ENCODE measurements at places on chromosomes 4 and X.

DNA sequence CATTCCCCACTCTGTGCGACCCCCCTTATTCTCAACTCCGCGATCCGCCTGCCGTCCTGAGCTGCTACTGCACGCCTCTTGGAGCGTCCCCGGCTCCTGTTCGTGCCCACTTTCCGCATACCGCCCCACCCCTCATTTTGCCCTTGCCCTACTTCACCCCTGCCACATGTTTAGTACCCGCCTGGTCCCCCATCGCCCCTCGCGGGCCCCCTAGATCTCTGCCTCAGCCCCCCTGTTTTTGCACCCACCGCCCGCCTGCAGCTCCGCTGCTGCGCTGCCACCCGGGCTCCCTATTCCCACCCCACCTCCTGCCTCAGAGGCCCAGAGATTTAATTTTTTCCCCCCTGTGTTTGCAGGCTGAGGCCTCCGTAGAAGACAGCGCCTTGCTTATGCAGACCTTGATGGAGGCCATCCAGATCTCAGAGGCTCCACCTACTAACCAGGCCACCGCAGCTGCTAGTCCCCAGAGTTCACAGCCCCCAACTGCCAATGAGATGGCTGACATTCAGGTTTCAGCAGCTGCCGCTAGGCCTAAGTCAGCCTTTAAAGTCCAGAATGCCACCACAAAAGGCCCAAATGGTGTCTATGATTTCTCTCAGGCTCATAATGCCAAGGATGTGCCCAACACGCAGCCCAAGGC lies 1.4 kb downstream of the MAGED1 start:
- DNase-seq, result no peak

DNA sequence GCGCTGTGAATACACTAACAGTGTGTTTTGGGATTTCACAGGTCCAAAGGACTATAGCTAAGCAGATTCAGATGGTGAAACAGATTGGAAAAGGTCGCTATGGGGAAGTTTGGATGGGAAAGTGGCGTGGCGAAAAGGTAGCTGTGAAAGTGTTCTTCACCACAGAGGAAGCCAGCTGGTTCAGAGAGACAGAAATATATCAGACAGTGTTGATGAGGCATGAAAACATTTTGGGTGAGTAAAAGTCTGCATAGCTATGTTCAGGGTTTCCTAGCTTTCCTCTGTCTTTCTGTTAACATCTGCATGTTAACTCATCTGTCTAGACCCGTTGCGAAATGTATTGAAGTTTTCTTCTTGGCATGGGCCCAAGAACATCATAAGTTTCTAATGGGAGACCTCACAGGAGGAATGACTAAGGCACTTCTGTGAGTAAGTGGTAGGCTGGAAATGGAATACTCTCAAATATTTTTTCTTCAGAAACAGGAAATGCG lies 372.1 kb downstream of the BMPR1B start:
- no peak for DNase-seq

DNA sequence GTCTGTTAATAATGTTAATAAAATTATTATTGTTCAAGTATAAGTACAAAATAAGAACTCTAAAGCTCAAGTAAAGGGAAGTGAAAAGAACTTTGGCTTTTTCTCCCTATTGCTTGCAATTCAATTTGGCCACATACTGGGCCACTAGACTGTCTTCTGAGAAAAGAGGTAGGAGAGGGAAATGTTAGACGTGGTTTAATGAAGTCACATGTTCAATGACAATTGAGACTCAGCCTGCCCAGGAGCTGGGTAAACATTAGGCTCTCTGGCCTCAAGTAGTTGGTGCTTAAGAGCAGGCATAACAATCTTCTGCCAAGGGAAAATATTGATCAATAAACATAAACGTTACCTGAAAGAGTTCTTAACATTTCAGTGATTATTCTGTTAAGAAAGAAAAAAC lies 15.1 kb upstream of the PRSS12 start:
- DNase-seq, result no peak

DNA sequence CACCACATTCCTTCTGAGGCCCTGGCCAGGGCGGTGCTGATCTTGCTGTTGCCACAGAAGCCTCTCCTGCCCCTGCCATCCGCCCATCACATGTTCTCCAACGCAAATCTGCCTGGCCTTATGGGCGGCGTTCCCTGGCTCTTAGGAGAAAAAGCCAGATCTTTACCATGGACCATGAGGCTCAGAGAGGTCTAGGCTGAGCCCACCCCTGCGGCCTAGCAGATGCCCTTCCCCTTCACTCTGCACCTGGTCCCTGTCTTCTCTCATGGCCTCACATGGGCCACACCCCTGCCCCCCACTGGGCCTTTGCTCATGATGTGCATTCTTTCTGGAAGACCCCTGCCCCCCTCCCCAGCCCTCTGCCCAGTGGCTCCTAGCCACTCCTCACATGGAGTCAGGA lies 78.5 kb downstream of the CRMP1 start:
- DNase-seq, result no peak

GRCh38 chr4:17981063-17981462 lies 40.5 kb downstream of the LCORL start:
- DNase-seq, result no peak

- DNase-seq, result no peak
Measured at GRCh38 chrX:17355976-17356375, 19.0 kb upstream of the NHS start.

GRCh38 chr4:118059397-118059796 lies 25.1 kb downstream of the NDST3 start:
- no peak for DNase-seq

GRCh38 chrX:63613531-63614028 lies 171.4 kb downstream of the ARHGEF9 start:
- no peak for DNase-seq

- DNase-seq, result no peak
Measured at GRCh38 chr4:82495666-82496065, 65.3 kb downstream of the ENOPH1 start.

DNA sequence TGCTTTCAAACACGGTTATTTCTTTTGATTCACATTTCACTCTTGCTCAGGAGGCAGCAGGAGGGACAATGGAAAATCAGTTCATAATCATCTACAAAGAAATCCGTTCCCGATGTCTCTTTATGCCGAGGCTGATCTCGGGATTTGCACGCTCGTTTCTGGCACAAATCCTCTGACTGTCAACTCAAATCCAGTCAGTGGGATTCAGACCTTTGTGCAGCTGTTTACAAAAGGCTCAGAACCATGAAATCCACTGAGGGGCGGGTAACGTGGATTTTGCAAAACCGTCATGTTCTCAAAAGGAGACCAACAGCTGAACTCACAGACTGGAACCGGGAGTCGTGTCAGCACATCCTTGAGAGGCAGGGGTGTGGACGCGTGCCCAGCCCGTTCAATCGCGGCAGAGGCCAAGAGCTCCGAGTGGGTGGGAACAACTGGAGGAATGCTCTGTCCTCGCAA lies 46.4 kb downstream of the ACOX3 start:
- no peak for DNase-seq

DNA sequence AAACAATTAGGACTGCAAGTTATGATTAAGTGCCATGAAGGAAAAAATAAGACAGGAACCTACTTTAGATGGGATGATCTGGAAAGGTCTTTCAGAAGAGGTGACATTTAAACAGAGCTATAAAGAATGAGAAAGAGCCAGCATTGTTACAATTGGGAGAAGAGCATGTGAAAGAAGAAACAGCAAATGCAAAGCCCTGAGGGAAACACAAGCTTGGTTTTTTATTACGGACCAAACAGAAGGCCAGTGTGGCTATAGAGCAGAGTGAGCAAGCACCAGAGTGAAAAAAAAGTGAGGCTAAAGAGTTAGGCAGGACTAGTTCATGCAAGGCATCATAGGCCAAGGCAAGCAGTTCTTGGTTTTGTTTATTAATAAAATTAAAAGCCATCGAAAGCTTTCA lies 175.6 kb downstream of the RBMX2 start:
- no peak for DNase-seq

GRCh38 chr4:87941537-87942392 lies 33.7 kb upstream of the SPP1 start:
- no peak for DNase-seq

DNA sequence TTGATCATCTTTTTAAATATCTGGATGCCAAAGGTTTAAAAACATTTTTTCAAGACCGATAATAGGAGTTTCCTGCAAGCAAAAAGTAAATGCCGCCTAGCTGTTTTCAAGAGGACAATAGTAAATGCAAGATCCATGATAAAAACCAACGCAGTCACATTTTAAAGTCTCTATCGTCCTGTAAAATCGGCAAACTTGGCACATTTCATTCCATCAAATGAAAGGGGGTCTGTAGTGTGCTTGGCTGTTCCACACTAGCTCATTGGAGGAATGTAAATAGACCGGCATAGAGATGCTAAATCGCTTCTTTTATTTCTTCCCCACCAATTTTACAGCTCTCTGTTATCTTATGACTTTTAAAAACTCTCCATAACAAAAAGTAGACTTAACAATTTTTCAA lies 202.2 kb downstream of the NLGN4X start:
- no peak for DNase-seq

DNA sequence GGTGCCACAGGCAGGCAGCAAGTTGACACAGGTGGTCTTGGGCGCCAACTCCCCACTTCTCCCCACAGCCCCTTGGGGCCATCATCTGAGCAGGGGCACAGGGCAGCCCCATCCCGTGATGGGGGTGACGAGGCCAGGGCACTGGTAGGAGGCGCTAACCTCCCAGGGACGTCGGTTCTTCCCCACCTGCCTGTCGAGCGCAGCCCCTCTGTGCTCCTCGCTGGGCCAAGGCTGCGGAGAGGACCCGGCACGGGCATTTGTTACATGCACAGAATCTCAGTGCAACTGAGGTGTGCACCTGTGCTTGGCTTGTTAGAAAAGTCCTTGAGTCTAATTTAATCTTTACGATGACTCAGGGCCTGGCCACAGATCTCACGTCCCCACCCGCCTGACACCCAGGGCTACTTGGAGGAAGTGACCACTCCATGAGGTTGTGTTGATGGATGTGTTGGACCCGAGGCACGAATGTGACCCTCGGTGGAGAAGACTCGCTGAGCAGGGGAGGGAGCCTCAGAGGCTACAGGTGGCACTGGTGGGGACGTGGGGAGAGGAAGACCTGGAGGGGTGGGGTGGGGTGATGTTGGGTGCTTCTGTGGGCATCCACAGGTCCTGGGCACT lies 3.1 kb upstream of the SH3TC1 start:
- DNase-seq, result no peak

- no peak for DNase-seq
Measured at GRCh38 chr4:94235825-94236224, 28.2 kb downstream of the SMARCAD1 start.

DNA sequence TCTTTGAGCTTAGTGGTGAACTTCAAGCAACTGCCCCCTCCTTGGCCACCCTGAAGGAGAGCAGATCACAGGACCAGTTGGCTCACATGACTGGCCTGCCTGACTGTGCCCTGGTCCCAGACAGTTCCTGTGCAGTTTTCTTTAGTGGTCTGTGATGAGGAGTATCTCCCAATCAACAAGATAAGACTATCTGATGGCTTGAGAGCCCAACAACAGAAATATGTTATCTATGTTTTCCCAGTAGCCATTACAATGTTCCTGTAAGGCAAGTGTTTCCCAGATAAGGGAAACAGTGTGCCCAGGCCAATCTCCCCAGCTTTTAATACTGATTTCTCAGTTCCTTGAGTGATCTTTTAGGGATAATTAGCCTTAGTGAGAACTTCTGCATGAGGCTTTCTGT lies 14.2 kb upstream of the TIMM8A start:
- DNase-seq, result no peak

- no peak for DNase-seq
Measured at GRCh38 chr4:174117445-174117844, 166.0 kb downstream of the FBXO8 start.

- peak; percentile 22 for DNase-seq
Measured at GRCh38 chr4:3202836-3203820, 45.8 kb upstream of the MSANTD1 start.

GRCh38 chrX:113315927-113316326 lies 475.3 kb upstream of the AMOT start:
- DNase-seq, result no peak

DNA sequence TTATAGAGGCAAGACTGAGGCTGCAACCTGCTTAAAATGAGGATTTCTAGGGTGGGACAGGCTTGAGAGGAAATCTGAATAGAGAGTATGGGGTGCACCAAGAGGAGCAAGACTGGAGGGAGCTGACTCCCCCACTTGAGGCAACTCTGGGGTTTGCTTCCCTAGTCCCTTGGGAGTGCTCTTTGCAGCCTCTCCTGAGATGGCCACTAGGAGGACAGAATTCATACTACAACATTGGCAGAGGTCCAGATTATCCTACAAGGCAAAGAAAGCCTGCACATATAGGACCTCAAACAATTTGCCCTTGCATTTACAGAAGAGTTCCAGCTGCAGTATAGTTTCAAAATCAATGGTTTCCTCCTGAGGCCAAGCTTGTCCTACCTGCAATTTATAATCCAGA lies 830.9 kb downstream of the TECRL start:
- DNase-seq, result no peak

DNA sequence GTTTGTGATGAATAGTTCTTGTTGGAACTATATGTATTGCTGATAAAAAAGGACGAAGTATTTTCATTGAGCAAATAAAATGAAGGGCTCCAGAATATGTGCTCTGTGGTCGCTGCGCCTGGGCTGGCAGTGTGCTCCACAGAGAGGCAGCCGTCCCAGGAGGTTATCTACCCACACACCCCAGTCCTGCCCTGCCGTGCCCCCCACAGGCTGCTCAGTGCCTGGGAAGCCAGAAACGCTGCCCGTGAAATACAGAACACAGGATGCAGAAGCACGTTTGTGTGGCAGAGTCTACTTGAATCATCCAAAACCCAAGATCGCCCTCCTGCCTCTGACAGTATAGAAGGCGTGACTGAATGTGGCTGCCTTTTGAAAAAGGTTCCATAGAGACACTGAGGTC lies 1.4 kb downstream of the CLDN22 start:
- DNase-seq, result no peak

DNA sequence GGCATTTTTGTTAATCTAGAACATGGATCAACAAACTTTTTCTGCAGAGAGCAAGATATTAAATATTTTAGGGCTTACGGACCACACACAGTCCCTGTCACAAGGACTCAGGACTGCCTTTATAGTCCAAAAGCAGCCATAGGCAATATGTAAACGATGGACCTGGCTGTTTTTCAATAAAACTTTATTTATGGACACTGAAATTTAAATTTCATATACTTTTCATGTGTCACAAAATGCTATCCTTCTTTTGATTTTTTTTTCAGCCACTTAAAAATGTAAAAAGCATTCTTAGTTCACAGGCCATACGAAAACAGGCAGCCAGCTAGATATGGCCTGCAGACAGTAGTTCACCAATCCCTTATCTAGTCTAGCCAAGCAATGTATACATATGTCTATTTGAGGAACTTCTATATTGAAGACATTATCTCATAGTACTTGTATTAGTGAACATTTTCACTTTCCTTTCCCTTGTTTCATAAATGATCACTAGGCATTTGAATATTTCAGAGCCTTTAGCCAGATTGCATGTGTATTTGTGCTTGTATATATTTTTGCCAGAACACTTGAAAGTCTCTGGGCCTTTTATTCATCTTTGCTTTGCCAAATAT lies 350.9 kb downstream of the RPA4 start:
- DNase-seq, result no peak

- DNase-seq, result no peak
Measured at GRCh38 chrX:74922922-74923543, 2.2 kb downstream of the NEXMIF start.

DNA sequence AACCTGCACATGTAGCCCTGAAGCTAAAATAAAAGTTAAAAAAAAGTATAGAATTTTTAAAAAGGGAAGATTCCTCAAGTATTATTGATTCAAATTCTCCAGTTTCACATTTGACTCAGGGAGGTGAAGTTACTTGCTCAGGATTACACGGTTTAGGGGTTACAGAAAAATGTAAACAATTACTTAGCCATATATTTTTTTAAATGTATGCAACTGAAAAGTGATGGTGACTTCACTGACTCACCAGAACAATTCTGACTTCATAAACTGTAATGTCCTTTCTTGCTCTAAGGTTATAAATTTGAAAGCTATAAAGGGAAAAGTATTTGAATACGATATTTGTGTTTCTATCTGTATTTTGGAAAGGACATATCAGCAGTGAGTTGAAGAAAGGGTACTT lies 371.2 kb downstream of the SPRY1 start:
- no peak for DNase-seq
